ENCODE measurements at places on chromosomes 1 and 21.

DNA sequence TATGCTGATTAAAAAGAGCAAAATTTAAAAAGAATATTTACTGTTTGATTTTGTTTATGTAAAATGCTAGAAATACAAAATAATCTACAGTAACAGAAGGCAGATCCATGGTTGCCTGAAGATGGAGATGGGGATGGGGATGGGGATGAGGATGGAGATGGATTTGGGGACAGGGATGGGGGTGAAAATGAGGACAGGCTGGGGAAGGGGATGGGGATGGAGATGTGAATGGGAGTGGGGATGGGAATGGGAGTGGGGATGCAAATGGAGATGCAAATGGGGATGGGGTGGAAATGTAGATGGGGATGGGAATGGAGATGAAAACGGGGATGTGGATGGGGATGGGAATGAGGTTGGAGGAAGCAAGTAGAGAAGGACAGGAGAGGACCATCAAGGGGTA is 252.2 kb downstream of the PLPP3 start:
- no peak for DNase-seq

DNA sequence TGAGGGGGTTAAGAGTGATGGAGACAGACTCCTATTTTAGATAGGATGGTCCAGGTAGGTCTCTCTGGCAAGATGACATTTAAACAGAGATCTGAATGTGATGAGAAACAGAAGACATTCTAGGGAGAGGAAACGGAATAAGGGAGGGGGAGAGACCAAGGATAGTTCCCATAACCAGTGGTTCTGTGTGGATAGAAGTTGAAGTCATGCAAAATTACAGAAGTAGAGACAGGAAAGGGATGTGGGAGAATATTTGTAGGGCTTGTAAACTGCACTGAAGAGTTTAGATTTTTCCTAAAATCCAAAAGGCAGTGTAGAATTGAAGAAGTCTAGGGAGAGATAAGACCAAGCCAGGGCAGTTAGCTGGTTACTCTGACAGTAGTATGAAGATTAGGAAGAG is 200.6 kb downstream of the GRIK1 start:
- no peak for DNase-seq

DNA sequence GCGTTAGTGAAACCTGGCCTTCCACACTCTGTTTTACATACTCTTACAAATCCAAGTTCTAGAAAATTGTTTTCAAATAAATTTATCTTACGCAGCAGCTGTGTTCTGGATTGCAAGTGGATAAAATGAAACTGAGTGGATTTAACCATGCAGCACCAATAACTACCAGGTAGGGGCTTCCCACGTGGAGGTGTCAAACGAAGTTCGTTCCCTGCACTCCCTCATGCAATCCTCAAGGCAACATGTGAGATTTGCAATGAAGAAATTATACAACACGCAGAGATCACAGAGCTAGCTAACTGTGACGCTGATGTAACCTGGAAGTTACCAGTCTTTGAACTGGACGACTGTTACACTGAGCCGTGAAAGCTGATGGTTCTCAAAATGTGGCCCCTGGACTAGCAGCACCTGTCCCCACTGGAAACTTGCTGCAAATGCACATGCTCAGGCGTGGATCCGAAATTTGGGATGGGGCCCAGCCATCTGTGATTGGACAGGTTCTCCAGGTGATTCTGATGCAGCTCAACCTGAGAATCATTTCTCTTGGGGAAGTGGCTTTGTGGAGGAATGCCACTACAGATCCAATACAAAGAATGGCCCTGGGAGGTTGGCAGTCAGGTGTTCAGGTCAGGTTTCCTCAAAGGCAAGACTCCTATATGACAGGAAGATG is 36.3 kb downstream of the RSPH1 start:
- DNase-seq: peak; percentile 63

DNA sequence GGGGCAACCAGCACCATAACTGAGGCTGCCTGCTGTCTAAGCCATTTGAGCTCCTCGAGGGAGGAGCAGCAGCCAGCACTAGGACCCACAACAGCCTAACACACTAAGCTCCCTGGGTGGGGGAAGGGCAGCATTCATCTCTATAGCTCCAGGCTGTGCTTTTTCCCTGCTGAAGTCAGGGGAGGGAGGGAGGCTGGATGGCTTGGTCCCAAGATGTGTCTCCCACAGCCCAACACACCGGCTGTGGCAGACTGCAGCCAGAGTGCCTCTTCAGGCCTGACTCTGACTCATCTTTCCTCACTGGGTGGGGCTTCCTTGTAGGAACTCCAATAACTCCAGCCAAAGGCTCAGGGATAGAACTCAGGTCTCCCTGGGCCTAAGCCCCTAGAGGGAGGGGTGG is 296.3 kb downstream of the PRDM2 start:
- no peak for DNase-seq

DNA sequence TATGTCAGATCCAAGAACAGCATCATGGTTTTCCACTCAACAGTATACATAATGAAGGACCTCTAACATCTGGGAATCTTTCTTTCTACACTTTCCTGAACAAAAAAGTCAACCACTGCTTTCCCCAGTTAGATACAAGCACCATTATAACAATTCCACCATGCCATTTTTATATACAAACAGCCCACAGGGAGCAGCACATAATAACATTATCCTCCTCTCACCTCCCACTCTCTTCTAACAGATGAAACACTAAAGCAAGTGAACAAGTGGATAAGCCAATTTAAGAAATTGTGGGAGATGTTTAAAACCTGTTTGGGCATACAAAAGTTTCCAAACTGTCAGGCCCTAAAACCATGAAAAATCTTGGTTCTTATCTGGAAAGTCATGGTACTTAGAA is 29.4 kb upstream of the PRRC2C start:
- DNase-seq: no peak

DNA sequence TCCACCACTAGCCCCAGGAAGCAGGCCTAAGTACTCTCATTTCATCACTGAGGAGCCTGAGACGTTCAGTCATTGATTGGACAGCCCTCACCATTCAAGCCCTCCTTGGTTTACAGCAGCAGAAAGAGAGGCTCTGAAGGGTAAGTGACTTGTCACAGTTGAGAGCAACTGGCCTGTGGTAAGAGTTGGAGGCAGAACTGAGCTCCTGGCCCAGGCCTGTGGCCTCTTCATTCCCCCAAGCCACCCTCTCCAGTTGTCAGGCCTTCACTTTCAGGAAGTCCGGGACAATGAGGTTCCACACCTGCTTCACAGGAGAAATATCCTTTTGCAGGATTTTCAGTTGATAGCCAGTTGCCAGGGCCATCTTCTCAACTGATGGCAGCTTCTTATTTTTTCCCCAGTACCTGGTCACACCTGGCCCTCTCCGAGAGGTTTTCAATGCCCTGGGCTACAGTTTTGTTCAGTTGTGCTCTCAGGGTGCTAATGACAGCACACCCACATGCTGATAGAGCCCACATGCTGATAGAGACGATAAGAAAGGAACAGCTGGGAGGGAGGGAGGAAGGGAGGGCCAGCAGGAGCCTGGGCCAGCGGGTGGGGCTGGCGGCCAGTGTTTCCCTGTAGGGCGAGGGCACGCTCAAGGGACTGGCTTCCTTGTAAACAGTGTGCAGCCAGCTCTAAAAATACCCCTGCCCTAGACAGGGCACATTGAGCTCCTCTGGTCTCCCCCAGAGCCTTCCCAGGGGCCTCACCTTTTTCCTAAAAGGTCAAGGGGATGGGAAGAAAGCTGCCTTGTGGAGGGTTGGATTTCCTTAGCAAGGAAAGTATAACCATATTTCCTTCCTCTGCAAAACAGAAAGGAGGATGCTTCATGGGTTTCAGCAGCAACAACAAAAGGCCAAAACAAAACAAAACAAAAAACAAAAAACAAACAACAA is 112.7 kb upstream of the JUN start:
- DNase-seq: peak; percentile 73

- no peak for DNase-seq
These were observed 101.7 kb downstream of the SSBP3 start for GRCh38 chr1:54304518-54304917.

DNA sequence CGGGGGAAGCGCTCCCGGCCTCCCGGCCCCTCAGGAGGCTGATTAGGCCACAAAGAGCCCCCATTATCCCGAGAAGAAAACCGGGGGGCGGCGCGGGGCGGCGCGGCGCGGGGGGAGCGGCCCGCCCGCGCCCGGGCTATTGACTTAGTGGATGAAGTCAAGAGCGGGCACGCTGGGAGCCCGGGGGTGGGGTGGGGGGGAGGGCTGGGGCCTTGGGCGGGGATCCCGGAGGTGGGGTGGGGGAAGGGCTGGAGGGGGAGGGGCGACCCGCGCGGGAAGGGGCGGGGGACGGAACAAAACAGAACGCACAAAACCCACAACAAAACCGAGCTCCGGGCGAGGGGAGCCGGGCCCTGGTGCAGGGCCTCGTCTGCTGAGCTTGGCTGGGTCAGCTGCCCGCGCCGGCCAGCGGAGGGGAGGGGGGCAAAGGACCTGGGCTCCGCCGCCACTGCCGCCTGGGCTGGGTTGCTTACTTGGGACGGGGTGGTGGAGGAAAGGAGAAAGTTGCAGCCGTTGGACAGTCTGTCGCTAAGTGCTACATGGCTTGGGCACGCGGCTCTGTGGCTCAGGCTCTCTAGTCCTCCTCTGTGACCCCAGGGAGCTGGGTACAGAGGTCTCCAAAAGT is 16.3 kb downstream of the PAX7 start:
- no peak for DNase-seq

- no peak for DNase-seq
These were observed 24.8 kb upstream of the TCEA3 start for GRCh38 chr1:23449306-23449705.

DNA sequence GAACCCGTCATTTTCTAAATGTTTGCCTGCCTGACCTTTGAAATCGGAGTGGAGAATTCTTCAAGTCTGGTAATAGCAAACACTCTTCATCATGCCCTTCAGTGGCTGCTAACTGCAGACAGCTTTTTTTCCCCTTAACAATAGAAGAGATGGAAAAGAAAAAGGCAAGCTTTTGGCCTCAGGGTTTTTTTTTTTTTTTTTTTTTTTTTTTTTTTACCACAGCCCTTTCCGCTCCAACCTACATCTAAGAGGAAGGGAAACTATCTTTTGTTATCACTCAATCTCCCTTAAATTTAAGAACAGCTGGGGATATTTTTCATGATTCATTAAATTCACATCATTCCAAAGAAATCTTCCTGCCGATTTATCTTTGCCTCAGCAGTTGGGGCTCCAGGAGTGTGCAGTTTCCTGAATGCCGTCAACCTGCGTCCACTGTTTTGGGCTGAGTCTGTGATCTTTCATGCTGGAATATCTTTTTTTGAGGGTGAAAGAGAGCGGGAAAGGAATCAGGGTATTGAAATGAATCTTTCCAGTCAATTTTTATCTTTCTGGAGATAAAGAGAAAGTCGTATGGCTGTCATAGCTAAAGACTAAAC is 144.5 kb upstream of the SMYD2 start:
- DNase-seq: no peak

DNA sequence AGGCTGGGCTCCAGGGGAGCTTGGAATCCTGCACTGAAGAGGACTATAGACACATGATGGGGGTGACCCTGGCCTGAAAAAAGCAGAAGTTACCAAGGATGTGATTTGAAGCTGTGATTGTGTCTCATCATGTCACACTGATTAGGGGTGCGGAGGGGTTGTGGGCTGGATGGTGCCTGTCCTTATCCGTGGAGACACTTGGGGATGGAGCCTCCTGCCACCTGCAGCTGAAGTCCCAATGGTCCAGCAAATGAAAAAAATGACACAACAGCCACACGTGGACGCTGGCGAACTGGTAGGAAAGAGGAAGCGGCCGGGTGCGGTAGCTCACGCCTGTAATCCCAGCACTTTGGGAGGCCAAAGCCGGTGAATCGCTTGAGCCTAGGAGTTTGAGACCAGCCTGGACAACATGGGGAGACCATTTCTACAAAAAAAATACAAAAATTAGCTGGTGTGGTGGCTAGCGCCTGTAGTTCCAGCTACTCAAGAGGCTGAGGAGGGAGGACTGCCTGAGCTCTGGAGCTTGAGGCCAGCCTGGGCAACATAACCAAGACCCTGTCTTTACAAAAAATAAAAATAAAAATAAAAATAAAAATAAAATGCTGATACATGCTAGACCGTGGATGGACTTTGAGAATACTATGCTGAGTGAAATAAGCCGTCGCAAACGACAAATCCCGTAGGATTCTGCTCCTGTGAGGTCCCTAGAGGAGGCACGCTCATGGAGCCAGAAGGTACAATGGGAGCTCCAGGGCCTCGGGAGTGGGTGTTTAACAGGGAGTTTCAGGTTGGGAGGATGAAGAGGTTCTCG is 838 bp upstream of the IBA57 start:
- DNase-seq: no peak

DNA sequence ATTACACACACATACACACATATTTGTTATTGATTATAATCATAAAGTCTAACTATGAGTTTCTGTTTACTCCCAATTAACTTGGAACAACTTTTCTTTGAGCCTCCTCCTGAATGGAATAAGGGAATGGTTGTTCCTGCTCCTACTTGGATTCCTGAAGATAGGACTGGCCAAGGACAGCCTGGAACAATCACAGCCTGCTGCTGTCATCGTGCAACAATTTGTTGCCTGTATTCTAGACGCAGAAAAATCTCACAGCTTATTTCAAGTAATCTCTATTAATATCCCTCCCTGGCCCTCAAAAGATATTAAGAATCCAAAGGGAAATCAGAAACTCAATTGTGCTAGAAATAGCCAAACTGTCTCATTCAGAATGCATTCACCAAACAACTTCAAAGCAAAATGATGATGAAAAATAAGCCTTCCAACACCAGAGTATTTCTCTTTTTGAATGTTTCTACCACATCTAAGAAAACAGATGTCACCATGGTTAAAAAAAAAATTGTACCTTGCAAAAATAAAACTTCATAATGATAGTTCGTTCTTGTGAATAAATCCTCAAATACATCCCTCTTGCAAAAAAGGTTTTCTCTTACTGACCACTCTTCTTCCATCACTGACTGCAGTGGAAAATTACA is 30.9 kb downstream of the RCAN1 start:
- no peak for DNase-seq

- DNase-seq: peak; percentile 92
These were observed 17.8 kb upstream of the EPHA2 start for GRCh38 chr1:16173447-16174260.

GRCh38 chr1:61042466-61043009 is 39.8 kb upstream of the NFIA start:
- DNase-seq: no peak

- no peak for DNase-seq
These were observed 117.3 kb downstream of the KAZN start for GRCh38 chr1:14715802-14716201.

- no peak for DNase-seq
These were observed 21.0 kb upstream of the PARP1 start for GRCh38 chr1:226428791-226429461.

DNA sequence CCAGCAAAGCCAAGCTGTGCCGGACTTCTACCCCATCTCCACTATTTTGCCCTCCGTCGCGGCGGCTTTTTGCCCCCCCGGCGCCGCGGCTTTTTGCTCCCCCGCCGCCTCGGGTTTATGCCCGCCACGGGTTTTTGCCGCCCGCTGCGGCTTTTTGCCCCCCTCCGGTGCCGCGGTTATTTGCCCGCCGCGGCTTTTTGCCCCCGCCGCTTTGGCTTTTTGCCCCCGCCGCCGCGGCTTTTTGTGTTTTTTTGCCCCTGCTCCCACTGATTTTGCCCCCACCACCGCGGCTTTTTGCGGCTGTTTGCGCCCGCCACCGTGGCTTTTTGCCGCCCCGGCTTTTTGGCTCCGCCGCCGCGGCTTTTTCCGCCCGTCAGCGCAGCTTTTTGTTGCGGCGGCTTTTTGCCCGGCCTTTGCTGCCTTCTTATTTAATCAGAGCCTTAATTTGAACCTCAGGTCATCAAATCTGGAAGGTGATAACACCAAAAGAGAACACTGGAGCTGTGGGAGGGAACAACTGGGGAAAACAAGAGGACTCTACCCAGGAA is 106.0 kb downstream of the TPTE start:
- no peak for DNase-seq

GRCh38 chr1:216665406-216665805 is 57.8 kb downstream of the ESRRG start:
- peak; percentile 88 for DNase-seq

- DNase-seq: no peak
These were observed 97.0 kb downstream of the IER5 start for GRCh38 chr1:181185461-181185860.

All from small intestine (tissue), 16 donors.